Osteoblast (primary cell): ENCODE measurements at places on chromosomes 5 and 9. TPM values are rescaled to one million over a fixed set of nuclear protein-coding genes. Genes with fewer than 3 reads are reported as not detected.
A peak's percentile ranks its signal among the peaks of the same experiment; 100 is the strongest.

DNA sequence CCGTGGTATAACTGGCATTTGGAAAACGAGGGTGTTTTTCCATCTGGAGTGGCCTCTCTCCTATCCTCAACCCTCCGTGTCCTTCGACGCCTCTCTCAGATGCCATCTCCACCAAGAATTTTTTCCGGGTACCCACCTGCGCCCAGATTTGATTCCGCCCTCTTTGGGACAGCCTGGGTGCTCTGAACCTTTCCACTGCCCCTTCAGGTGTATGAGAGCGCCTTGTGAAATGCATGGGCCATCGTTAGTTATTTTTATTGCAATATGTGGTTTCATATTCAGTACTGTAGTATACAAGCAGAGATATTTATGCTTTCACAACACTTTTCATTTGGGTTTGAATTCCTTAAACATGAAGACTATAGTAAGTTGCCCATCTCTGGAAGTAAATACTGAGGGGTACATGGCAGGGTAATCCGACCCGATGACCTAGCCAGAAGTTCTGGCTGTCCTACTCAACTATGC, 78.2 kb upstream of the IFNE start:
- peak overlapping the region; percentile 94 for H3K27ac ChIP-seq
- DNase-seq: peak; percentile 62
- H3K4me1 ChIP-seq: peaks cover 34% of the 10 kb centered on the region
- no peaks in the 10 kb centered on the region for H3K27me3 ChIP-seq

GRCh38 chr9:131279863-131280570, 3.7 kb upstream of the FAM78A start:
- H3K4me1 ChIP-seq: no peaks in the 10 kb centered on the region
- H3K27ac ChIP-seq: no peak overlapping the region
- H3K4me3 ChIP-seq: no peak overlapping the region

CAVIN4 gene
- 1.4 and 1.5 TPM in 2 replicates for total RNA-seq

F12 gene
- not detected in 2 replicates for total RNA-seq

DNA sequence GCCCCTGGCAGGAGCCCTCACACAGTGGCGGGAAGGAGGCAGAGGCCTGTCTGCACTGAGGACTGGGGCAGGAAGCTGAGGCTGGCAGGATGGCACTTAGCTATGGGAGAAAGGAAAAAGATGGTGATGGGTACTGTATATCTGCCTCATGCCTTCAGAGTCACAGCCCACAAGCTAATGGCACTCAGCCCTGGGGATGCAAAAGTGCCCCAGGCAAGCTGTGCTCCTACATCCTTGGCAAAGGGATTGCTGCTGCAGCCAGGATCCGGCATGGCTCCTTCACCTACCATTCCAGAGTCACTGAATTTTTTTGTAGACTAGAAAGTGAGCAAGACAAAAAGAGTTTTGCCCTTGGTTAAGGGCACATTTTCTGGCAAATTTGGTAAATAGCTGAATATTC, 8.7 kb downstream of the ACSL6 start:
- H3K27me3 ChIP-seq: peaks cover 6% of the 10 kb centered on the region
- no peak overlapping the region for H3K4me3 ChIP-seq
- no peak overlapping the region for H3K27ac ChIP-seq
- no peak for DNase-seq

DNA sequence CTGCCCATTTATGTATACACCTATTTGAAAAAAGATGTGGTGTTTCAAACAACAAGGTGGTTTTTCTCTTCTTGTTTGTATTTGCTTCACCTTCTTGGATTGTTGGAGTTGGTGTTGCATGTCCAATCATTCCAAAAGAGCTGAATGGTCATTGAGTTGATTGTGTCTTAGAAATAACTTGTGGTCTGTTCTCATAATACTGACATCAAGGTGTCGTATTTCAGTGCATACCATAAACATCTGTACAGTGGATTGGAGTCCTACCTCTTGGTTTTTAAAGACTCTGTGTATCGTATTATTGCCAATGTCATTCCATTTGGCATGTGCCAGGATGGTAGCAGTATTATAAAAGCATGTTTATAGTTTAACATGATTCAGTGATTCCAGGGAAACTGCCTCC, 73.2 kb downstream of the TRIO start:
- no peak overlapping the region for H3K4me3 ChIP-seq
- H3K27me3 ChIP-seq: no peaks in the 10 kb centered on the region
- H3K36me3 ChIP-seq: no peaks in the 10 kb centered on the region
- no peak for DNase-seq
